ENCODE measurements at places on chromosomes 16 and 17.

GRCh38 chr17:66843627-66844026 lies 8.7 kb downstream of the CACNG5 start:
- no peak for DNase-seq

GRCh38 chr17:65952015-65952414 lies 239.9 kb downstream of the CEP112 start:
- no peak for DNase-seq

GRCh38 chr17:76152591-76152990 lies 11.5 kb upstream of the FOXJ1 start:
- no peak for DNase-seq

DNA sequence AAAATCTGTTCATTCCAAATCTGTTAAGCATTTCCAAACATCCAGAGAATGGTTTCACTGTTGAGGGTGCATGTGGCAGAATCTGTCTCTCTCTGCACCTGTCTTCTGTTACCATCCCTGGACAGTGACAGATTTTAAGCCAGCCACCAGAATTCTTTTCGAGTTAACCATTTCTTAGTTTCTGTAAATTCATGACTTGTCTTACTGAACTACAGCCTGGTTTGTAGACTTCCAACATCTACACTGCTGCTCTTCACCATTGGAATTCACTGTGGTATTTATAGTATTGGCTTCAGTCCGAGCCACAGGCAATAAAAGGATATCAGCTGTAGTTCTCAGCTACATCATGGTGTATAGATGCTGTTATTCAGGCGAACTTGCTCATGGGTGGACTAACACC lies 47.6 kb downstream of the GOSR1 start:
- no peak for DNase-seq

DNA sequence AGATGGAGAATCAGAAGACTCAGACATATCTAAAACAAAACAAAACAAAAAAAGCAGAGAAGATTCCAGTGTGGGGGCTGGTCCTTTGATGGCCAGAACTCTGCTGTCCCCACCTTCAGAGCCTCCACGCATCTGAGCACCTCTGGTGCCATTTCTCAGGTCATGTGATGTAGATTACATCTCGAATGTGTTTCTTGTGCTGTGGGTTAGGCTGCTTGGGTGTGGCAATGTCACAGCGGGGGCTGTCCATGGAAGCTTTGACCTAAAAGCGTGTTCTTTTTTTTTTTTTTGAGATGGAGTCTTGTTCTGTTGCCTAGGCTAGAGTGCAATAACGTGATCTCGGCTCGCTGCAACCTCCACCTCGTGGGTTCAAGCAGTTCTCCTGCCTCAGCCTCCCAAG lies 51.2 kb downstream of the PLD6 start:
- no peak for DNase-seq

GRCh38 chr16:72313903-72314302 lies 141.9 kb upstream of the PMFBP1 start:
- no peak for DNase-seq

- no peak for DNase-seq
These were observed 5.7 kb downstream of the HOXB2 start for GRCh38 chr17:48539177-48539576.

DNA sequence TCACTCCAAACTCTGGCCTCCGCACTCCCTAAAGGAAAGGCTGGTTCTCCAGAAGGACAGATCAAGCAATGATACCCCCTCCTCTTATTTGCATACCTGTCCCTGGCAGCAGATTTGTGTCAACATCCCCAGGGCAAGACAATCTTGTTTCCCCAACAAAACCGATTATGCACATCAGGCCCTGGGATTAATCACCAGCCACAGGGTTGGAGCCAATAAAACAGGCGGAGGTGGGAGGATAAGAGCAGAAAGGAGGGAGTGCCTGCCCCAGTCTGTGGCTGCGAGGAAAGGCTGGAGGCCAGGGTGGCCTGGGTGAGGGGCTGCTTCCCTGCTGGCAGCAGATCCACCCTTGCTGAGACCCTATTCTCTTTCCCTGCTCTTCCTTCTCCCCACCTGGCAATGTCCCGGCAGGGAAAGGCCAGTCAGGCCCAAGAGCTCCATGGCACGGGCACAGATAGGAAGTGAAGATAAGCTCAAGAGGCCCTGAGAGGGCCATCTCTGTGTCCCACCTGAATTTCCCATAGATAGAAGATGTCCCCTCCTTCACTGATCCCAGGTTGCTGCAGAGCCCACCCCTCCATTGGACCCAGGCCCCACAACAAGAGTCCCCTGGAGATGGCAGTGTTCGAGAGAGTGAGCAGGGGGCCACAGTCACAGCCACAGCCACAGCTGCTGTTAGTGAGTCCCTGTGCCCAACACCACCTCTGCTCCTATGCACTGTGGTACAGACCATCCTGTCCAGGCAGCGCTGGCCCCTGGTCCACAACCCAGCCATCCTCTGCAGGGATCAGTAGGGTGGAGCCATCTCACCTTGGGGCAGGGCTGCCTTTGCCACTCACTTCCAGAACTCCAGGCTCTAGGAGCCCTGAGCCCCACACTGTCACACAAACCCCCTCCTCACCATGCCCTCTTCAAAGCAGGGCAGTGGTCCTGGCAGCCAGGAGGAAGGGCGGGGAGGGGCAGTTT lies 137.5 kb downstream of the SDK2 start:
- no peak for DNase-seq

DNA sequence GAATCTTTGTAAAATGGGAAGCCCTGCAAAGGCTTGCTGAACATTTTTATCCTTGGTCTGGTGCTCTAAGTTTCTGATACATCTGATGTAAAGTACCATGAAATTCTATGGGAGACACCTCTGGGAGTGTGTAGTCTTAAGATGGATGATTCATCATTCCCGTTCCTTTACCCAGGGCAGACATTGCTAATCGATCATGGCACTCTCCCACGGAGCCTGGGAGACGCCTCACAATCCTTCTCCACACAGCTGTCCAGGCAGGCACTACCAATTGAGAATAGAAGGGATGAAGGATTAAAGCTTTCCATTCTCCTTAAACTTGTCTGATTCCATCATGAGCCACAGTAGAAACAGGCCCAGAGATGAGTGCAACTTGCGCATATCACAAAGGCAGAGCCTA lies 144.8 kb downstream of the GSG1L start:
- no peak for DNase-seq
